Fibroblast of villous mesenchyme (primary cell): ENCODE measurements at places on chromosomes 16 and 17. TPM values are rescaled to one million over a fixed set of nuclear protein-coding genes. Genes with fewer than 3 reads are reported as not detected.

DNA sequence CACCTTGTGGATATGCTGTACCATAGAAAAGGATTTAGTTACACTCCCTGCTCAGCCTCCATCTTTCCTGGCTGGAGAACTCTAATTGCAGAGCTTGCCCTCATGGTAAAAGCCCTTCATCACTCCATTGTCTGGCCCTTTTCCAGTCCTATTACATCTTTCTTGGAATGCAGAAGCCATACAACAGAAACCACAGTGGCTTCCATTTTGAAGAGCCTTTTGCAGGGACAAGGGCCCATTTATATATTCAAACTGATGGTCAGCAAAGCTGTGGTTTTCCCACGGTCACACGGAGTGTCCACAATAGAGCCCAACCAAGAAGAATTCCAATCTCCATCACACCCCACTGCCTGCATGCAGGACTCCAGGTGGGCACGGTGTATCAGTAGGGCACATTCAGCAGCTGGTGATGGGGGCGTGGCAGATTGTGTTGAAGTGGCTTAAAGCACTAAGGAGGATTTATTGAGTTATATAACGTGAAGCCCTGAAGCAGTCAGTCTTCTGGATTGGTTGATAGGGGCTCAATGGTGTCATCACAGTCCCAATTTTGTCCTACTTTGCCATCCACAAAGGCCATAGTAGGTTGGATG lies 20.3 kb downstream of the COPRS start:
- DNase-seq, result no peak

GRCh38 chr17:80873307-80873951 lies 118.2 kb upstream of the CHMP6 start:
- DNase-seq, result peak; percentile 19

- DNase-seq, result no peak
These were observed 228.8 kb upstream of the EEF2KMT start for GRCh38 chr16:5326395-5326794.

GRCh38 chr17:37194208-37194607 lies 181.6 kb upstream of the C17orf78 start:
- no peak for DNase-seq

CD68 gene
- 9.1 and 9.7 TPM in 2 replicates for total RNA-seq

SECTM1 gene
- total RNA-seq, result 11.9 and 24.2 TPM in 2 replicates
